ENCODE measurements at places on chromosomes 4 and X.
A peak's percentile ranks its signal among the peaks of the same experiment; 100 is the strongest.

- no peak for DNase-seq
Observed at GRCh38 chrX:43707812-43708548, 51.9 kb downstream of the MAOA start.

- DNase-seq: no peak
Observed at GRCh38 chr4:168864821-168865541, 145.1 kb downstream of the CBR4 start.

DNA sequence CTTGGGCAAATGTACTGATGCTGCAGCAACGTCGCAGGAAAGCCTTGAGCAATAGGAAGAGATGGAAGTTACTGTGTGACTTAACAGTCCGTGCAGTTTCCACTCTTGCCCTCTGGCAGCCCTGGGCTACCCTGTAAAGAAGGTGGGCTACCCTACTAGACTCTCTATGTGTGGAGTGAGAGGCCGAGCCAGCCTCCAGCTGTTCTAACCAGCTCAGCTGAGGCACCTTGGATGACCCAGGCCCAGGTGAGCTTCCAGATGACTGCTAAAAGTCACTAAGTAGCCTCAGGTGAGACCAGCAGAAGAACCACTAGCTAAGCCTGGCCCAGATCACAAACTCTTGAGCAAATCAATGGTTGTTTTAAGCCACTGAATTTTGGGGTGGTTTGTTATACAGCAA, 34.9 kb upstream of the PPP2R2C start:
- no peak for DNase-seq

DNA sequence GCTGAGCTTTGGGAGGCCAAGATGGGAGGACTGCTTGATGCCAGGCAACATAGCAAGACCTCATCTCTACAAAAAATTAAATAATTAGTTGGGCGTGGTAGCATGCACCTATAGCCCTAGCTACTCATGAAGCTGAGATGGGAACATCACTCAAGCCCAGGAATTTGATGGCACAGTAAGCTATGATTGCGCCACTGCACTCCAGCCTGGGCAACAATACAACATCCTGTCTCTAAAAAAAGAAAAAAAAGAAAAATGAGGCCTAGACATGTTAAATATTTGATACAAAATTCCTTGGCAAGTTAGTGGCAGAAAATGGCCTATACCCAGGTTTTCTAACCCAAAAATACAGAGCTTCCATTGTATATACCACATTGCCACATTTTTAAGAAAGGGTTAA, 88.1 kb upstream of the MAB21L2 start:
- DNase-seq: no peak

DNA sequence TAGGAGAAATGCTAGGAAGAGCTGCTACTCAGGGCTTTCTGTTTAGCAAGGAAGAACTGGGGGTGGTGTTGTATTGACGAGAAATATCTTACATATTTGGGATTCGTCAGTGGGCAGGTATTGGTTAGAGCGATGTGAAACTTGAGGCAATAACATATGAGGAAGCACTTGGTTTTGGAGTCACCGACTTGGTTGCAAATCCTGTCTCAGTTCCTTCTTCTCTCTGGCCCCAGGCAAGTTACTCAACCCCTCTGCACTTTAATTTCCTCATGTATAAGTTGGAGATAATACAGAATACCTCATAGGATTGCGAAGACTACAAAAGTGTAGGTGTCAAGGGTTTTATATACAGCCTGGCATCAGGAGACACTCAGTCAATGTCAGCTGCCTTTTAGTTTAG, 34.1 kb downstream of the GPAT3 start:
- no peak for DNase-seq

DNA sequence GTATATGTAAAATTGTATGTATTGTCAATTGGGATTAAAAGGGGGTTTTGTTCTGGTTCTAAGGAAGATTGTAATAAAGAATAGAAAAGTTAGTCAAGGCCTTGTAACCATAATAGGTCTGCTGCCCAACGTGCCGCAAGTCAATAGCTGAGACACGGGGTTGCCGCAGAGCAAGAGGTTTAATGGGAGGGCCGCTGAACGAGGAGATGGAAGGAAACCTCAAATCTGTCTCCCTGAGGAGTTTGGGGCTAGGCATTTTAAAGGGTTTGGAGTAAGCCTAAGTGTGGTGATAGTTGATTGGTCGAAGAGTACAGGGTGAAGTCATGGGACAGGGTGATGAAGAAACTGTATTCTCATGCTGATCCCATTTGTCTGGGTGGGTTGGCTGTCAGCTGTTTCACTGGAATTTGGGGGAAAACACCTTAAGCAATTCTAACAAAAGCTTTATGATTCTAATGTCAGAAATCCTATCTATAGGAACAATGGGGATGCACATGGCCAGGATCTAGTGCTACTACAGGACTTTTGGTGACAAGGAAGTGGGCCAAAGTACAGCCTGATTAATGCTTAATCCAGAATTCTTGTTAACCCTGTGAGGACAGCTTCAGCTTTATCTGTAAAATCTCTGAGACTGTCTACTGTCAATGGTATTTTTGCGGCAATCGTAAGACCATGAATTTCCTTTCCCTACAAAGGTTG, 86.9 kb downstream of the RELL1 start:
- DNase-seq: no peak

- DNase-seq: no peak
Observed at GRCh38 chr4:81512757-81513501, 41.2 kb upstream of the RASGEF1B start.

DNA sequence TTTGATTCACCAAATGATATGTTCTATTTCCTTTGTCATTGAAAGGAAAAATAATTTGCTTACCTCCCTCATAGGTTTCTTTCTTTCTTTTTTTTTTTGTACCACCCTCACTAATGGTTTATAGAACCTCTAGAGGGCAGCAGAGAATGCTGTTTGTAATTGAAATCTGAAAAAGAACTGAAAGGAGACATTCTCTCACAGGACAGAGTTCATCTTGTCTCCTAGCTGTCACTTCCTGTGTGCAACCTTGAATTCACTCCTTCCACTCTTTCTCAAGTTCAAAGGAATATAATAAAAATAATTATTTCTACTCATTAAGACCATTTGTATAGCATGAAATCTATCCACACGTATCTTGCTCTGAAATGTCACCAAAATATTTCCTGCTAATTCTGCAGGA, 51.0 kb downstream of the GUCY1B1 start:
- DNase-seq: peak; percentile 10

DNA sequence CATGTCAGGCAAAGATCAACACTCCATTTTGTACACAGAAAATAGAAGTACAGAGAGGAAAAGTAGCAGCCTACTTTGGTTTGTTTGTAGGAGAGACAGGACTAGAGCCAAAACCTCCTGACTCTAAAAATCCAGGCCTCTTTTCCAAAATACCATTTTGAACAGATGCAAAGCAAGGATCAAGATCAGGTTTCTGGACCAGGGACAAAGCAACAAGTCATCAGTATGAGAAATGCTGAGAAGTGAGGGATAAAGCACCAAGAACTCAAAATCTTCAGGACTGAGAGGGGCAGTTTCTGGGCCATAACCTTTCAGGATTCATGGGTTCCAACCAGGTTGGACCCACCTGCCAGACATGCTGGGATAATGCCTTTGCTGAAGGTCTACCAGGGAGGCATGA, 36.6 kb upstream of the MBTPS2 start:
- no peak for DNase-seq

GRCh38 chr4:151359576-151359975, 34.2 kb upstream of the SH3D19 start:
- DNase-seq: no peak

DNA sequence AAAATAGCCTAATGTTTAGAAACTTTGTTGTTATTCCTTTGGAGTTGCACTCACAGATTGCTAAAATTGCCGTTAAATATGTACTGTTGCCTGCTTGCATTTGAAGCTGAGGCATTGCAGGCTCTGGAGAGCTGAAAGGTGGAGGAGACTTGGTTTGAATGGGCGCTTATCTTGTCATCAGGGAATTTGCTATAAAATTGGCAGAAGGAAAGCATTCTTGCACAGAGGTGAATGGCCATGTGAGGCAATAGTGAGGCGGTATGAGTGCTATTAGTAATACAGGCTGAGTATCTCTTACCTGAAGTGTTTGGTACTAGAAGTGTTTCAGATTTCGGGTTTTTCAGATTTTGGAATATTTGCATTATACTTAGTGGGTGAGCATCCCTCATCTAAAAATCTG, 41.3 kb downstream of the TRAPPC11 start:
- DNase-seq: no peak

- DNase-seq: no peak
Observed at GRCh38 chr4:141676087-141676670, 39.8 kb downstream of the IL15 start.

GRCh38 chr4:47566969-47567368, 81.9 kb downstream of the ATP10D start:
- DNase-seq: no peak

DNA sequence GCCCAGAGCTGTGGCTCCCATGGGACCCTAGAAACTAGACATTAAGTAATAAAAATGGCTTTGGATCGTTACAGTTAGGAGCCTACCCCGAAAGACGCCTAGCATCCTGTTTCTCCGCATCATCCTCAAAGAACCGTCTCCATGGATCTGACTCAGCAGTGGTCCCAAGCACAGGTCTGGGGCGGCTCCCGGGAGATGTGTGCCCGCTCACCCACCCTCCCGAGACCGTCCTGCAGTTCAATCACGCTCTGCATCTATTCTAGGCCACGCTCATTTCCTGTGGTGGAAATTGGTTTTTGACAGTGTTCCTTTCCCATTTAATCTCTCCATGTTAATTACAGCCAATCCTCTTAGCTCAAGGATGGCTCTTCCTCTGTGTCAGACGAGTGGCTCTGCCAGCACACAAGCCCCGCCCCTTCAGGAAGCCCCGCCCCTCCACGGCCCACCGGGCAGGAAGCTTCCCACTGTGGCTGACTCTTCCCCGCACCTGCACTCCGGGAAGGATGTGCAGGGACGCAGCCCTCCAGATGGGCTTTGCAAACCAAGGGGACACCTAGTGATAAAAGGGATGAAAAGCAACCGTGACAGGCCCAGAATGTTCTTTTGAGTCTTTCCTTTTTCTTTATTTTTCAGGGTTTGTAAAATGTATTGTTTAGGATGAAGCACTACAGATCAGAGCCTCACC, 34.5 kb upstream of the HELT start:
- peak; percentile 47 for DNase-seq

DNA sequence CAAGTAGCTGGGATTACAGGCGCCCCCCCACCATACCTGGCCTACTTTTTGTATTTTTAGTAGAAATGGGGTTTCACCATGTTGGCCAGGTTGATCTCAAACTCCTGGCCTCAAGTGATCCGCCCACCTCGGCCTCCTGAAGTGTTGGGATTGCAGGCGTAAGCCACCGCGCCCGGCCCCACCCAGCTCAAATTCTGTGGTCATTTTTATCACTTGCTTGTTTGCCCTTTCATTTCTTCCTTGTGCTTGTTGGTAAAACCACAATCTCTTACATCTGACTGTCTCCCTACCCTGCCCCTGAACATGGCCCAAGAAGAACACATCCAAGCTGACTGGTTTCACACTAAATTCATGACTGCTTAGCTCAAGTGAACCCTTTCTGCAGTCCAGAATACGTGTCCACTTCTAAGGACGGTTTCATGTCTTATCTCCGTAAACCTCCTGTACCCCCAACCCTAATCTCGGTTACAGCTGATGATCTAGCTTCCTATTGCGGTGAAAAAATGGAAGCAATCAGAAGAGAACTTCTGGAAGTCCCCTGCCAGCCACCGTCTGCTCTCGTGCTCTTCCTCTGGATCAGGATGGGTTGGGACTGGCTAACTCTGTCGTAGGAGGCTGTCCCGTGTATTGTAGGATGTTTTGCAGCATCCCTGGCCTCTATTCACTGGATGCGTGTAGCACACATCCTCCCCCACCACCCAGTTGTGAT, 5.4 kb upstream of the RS1 start:
- DNase-seq: peak; percentile 15

DNA sequence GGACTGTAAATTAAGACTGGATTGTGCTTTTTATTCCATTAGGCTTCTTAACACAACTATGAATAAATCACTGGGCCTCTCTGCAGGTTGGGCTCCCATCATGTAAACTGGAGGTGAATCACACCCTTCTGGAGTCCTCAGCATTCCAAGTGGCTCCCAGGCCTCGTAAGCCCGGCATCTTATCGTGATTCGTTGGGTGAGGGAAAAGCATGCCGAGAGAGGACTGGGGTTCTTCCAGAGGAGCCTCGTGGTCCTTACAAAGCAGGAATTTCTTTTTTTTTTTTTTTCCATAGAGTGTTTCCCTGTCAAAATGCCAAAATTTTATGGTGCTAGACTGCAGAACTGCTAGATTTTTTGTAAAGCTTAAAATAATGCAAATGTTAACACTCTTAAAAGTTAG, 20.0 kb downstream of the CLDN22 start:
- DNase-seq: no peak

- no peak for DNase-seq
Observed at GRCh38 chr4:128716338-128716737, 93.2 kb upstream of the JADE1 start.

DNA sequence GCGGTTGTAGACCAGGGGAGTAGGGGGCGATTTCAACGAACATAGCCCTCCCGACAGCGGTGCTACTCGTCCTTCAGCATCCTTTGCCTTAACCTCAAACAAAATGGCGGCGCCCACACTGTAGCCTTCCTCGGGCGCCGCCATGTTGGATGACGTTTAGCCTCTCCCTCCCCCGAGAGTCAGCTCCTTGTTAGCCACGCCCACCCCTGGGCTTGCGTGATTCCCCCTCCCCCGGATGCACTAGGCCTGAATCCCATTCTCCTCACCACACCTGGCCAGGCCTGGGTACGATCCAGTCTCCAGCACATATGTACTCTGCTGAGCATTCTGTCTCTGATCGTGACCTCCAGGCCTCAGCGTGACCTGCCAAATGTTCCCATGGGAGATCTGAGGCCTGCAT, 49.0 kb upstream of the ZNF157 start:
- peak; percentile 30 for DNase-seq

DNA sequence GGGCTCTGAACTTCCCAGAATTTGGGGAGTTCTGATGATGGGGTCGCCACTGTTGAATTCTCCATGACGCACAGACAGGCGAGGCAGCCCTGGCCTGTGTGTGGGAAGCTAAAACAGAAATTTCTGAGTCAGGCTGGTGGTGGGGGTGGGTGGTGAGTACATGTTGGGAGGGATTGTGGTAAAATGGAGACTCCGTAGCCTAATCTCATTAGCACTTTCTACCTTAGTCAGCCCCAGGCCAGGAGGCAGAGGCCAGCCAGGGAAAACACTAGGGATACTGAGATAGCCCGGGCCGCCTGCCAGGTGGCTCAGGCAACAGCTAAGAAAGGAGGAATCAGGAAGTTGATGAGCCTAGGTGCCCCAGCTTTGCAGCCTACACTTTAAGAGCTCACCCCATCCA, 39.3 kb upstream of the NHSL2 start:
- no peak for DNase-seq

GRCh38 chr4:122403861-122404260, 25.1 kb downstream of the ADAD1 start:
- DNase-seq: no peak

DNA sequence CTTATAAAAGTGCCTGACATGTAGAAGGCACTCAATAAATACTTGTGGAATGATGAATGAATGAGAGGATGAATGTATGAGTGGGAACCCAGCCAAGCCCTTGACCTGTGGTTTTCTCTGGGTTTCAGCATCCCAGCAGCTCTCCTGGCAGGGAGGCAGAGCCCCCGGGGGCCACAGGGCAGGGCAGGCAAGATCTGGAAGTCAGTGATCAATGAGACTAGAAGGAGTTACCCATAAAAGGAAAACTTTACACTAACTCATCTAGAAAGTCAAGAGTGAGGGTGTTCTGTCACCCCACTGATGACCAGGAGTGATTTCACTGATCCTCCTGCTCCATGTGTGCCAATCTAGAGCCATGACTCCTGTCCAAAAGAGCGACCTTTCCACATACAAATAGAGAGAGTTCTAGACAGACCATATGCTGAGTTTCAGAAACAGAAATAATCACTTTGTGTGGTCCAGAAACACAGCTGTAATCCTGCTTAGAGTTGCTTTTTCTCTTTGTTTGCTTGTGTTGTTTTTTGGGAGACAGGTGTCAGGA, 37.4 kb downstream of the MGARP start:
- DNase-seq: no peak
